Activated CD4-positive, alpha-beta T cell treated with anti-CD3 and anti-CD28 coated beads, Interleukin-2, amount 10 ng/mL, durations not matched to agents 24 days and 14 days (primary cell): ENCODE measurements at places on chromosomes 5 and 9. TPM values are rescaled to one million over a fixed set of nuclear protein-coding genes. Genes with fewer than 3 reads are reported as not detected.

ORM2 gene
- not detected in 2 replicates for total RNA-seq

- H3K4me3 ChIP-seq = no peak overlapping the region
- H3K4me1 ChIP-seq = no peaks in the 10 kb centered on the region
- no peaks in the 10 kb centered on the region for H3K36me3 ChIP-seq
- no peak overlapping the region for H3K27ac ChIP-seq
These were observed 843.9 kb upstream of the DMAC1 start for GRCh38 chr9:8643464-8643863.

SET gene
- 831 and 846 TPM in 2 replicates for total RNA-seq

GRCh38 chr9:115210699-115211098 lies 92.7 kb upstream of the TNC start:
- peaks cover 27% of the 10 kb centered on the region for H3K4me1 ChIP-seq
- H3K4me3 ChIP-seq = no peak overlapping the region
- DNase-seq = no peak
- H3K27ac ChIP-seq = no peak overlapping the region

- no peak for DNase-seq
- peaks cover 6% of the 10 kb centered on the region for H3K27me3 ChIP-seq
- no peak overlapping the region for H3K27ac ChIP-seq
These were observed 22.2 kb upstream of the CPLX2 start for GRCh38 chr5:175849153-175849552.

CDKN2B-AS1 gene
- 0.42 and 0.78 TPM in 2 replicates for total RNA-seq

GRCh38 chr5:169291877-169292276 lies 9.1 kb downstream of the SLIT3 start:
- H3K27ac ChIP-seq = no peak overlapping the region
- DNase-seq = no peak
- no peaks in the 10 kb centered on the region for H3K27me3 ChIP-seq
- no peak overlapping the region for H3K4me3 ChIP-seq
- H3K36me3 ChIP-seq = no peaks in the 10 kb centered on the region

S1PR3 gene
- total RNA-seq = 3.4 and 3.8 TPM in 2 replicates

IFNA13 gene
- total RNA-seq = not detected in 2 replicates

GRCh38 chr9:28456861-28457260 lies 883.6 kb upstream of the C9orf72 start:
- H3K27me3 ChIP-seq = no peaks in the 10 kb centered on the region
- H3K27ac ChIP-seq = no peak overlapping the region
- DNase-seq = no peak

DNA sequence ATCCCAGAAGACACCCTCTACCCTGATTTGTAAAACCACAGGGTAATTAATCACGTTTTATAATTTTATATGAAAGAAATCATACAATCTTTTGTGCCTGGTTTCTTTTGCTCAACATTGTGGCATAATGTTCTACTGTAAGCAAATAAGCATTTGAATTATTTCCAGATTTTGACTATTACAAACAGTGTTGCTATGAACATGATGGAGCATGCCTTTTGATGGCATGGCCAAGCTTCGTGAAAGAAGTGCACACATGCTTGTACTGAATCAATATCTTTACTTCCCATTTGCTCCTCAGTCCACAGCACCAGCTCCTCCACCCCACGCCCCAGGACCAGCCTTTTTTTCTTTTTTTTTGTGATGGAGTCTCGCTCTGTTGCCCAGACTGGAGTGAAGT lies 29.9 kb downstream of the ACSL6 start:
- DNase-seq = no peak
- H3K27ac ChIP-seq = no peak overlapping the region
- peaks cover 17% of the 10 kb centered on the region for H3K4me1 ChIP-seq
- H3K4me3 ChIP-seq = no peak overlapping the region
- peaks cover 12% of the 10 kb centered on the region for H3K27me3 ChIP-seq
